ENCODE measurements at places on chromosomes 16 and 17. TPM values are rescaled to one million over a fixed set of nuclear protein-coding genes. Genes with fewer than 3 reads are reported as not detected.

ALOX15B gene
- total RNA-seq: not detected

KCNH6 gene
- total RNA-seq: not detected

FTSJ3 gene
- 95.6 TPM for total RNA-seq

C17orf78 gene
- total RNA-seq: not detected

NECAB2 gene
- total RNA-seq: not detected

SPEM1 gene
- not detected for total RNA-seq

TNFRSF17 gene
- total RNA-seq: not detected

MYH11 gene
- total RNA-seq: not detected

PRSS33 gene
- total RNA-seq: not detected

TUBB3 gene
- total RNA-seq: 2.6 TPM

CES1 gene
- total RNA-seq: not detected

ABCC12 gene
- not detected for total RNA-seq

SMIM5 gene
- total RNA-seq: 0.05 TPM

LPCAT2 gene
- 1.5 TPM for total RNA-seq

GUCY2D gene
- total RNA-seq: not detected

CCL3 gene
- total RNA-seq: 1,244 TPM

RNFT1 gene
- 35.5 TPM for total RNA-seq

KRTAP1-5 gene
- total RNA-seq: not detected

RASL10B gene
- 1.0 TPM for total RNA-seq

KRTAP4-7 gene
- total RNA-seq: not detected

CNTD1 gene
- not detected for total RNA-seq

ATAD5 gene
- total RNA-seq: 26.2 TPM

NKD1 gene
- 1.1 TPM for total RNA-seq

MAF gene
- total RNA-seq: 90.5 TPM

CDK3 gene
- total RNA-seq: 5.3 TPM

C1QTNF8 gene
- total RNA-seq: not detected

ITFG1 gene
- 27.6 TPM for total RNA-seq

ZNF423 gene
- not detected for total RNA-seq

HYDIN gene
- total RNA-seq: 0.17 TPM

CCDC92B gene
- 0.23 TPM for total RNA-seq

IL17C gene
- not detected for total RNA-seq

NLGN2 gene
- 2.7 TPM for total RNA-seq

FA2H gene
- not detected for total RNA-seq

IRX6 gene
- not detected for total RNA-seq

GP1BA gene
- not detected for total RNA-seq

CCT6B gene
- total RNA-seq: 0.96 TPM

TEKT3 gene
- total RNA-seq: not detected

TBX4 gene
- total RNA-seq: not detected

CBLN1 gene
- not detected for total RNA-seq

TMEM170A gene
- total RNA-seq: 42.1 TPM

USP31 gene
- total RNA-seq: 11.6 TPM

CALB2 gene
- not detected for total RNA-seq

HP gene
- total RNA-seq: not detected

ABCA10 gene
- total RNA-seq: 0.44 TPM

MT1M gene
- total RNA-seq: not detected

Data from activated T-helper 1 cell treated with anti-CD3 and anti-CD28 coated beads, Interleukin-12 subunit alpha, Interleukin-12 subunit beta, Interleukin-2, Interleukin-4 antibody, amounts not matched to agents 30 ng/mL and 10 ng/mL and 1 ng/mL, durations not matched to agents 14 hours and 24 hours and 36 hours (primary cell).